ENCODE measurements at places on chromosomes 12 and 14.

GRCh38 chr14:101464310-101464983 lies 96.8 kb upstream of the DIO3 start:
- DNase-seq = no peak

GRCh38 chr12:113755098-113755497 lies 211.0 kb downstream of the RBM19 start:
- DNase-seq = no peak

DNA sequence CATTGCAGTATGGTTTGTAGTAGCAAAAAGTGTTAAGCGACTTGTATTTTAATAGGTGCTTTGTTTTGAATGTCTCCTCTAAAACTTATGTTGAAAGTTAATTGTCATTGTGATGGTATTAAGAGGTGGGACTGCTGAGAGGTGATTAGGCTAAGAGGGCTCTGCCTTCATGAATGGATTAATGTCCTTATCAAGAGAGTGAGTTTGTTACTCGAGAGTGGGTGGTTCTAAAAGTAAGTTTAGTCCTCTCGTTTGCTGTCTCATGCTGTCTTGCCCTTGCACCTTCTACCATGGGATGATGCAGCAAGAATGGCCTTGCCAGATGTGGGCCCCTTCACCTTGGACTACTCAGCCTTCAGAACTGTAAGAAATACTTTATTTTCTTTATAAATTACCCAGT lies 17.4 kb downstream of the ZDHHC17 start:
- no peak for DNase-seq

- peak; percentile 47 for DNase-seq
Observed at GRCh38 chr12:96047229-96048211, 12.1 kb upstream of the LTA4H start.

- DNase-seq = no peak
Observed at GRCh38 chr12:12527820-12528296, 34.8 kb downstream of the DUSP16 start.

- DNase-seq = no peak
Observed at GRCh38 chr14:68680541-68681051, 112.3 kb downstream of the ZFP36L1 start.

DNA sequence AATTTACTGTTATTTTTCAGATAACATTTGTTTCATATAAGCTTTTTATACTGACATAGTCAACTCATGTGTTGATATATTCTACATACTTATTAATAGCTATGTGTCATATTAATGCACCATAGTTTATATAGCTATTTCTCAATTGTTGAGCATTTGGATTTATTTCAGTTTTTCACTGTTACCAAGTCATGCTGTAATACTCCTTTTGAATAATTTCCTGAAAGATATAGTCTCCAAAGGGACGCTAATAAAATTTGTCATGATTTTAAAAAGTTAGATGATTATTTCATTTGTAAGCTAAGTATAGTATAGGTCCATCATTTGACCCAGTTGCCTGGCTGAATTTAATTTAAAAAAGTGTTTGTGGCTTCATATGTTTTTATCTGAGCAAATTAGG lies 47.8 kb downstream of the ATL1 start:
- no peak for DNase-seq

- no peak for DNase-seq
Observed at GRCh38 chr12:11577658-11578260, 71.7 kb upstream of the ETV6 start.

GRCh38 chr12:1195513-1195912 lies 204.5 kb downstream of the ERC1 start:
- DNase-seq = no peak

DNA sequence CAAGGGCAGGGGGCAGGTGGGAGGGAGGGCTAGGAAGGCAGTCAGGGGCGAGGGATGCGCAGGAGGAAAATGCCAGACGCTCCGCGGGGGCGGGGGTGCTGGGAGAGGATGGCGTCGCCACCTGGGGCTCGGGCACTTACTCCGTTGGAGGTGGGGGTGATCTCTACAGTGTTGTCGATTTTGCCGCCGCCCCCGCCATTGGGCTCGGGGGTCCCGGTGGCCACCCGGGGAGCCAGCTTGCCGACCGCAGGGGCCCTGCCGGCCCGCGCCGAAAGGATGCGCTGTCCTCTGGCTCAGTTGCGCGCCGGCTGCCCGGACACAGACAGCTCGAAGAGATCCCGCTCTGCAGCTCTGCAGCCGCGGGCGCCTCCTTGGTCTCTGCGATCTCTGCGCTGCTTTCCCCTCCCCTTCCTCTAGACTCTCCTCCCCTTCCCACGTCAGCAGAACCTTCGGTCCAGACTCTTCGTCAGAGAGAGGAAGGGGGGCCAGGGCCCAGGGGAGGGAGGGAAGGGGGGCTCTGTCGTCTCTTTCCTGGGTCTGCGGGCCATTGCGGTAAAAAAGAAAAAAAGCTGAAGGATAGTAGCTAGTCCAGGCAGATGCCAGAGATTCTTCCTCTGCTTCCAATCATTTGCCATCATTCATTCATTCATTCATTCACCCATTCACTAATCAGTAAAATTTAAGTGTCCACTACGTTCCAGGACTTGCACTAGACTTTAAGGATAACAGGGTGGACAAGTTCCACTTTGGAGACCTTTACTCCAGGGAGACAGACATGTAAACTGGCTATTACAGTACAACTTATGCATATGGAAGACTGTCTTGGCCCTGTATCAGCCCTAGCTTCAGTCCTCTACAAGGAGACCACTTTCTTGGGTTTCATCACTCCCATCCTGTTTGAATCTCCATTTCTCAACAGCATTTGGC lies at the start of gene SLC22A17:
Gene SLC22A17 (minus strand): TSS at position 382 of the 927 bp plus-strand sequence.
- DNase-seq = peak; percentile 73
